ENCODE measurements at places on chromosomes 4 and X.

GRCh38 chrX:97751735-97752134 lies 868.0 kb downstream of the RPA4 start:
- no peak for DNase-seq

DNA sequence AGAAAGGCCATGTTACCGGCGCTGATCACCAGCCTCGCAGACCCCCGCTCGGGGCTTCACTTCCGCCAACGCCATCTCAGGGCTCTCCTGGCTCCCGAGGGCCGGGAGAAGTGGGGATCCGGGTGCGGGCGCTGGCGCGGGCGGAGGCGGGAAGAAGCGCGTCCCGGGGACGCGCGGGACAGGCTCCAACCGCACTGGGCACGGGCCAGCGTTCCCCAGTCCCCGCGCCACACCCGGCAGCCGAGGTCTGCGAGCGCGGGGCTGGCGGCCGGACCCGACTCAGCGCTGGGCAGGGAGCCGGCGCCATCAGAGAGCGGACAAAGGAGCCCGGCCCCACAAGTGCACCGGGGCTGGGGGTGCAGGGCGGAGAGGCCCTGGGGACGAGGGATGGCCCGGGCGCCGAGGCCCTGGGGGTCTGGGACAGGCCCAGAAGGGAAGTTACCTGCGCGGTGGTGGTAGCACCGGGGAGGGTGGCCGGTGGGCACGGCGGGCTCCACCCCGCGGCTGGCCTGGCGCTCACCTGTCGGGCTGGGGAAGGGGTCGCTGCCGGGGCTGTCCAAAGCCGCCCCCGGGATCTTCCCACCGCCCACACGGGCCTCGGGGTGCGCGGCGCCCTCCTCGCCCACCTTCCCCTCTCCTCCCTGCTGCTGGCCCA lies 449 bp downstream of the CTPS2 start:
- peak; percentile 67 for DNase-seq

- peak; percentile 72 for DNase-seq
These were observed 844.2 kb downstream of the RAPGEF2 start for GRCh38 chr4:159946983-159947615.

GRCh38 chrX:70049925-70050324 lies at the start of gene AWAT2:
Gene AWAT2 (minus strand): TSS chrX:70049938. CDS start chrX:70049932, 6 bp downstream.
- DNase-seq, result no peak

DNA sequence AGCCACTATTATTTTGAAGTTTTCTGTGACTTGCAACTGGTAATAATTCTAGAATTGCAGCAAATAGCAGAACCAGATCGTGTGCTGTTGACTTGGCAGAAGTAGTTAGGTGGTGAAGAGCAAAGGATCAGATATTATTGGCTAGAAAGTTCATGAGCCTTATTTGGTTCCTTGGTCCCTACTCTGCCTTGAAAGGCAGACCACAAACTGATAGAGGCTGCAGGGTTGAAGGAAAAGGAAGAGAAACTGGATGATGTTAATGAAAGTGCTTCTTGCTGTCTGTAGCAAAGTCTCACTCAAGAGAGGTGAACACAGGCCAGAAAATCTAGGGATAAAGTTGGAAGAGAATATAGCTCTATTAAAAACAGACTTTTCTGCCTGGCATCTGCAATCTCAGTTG lies 41.2 kb upstream of the RNF150 start:
- no peak for DNase-seq

GRCh38 chr4:121714548-121714947 lies 17.8 kb upstream of the ANXA5 start:
- no peak for DNase-seq

DNA sequence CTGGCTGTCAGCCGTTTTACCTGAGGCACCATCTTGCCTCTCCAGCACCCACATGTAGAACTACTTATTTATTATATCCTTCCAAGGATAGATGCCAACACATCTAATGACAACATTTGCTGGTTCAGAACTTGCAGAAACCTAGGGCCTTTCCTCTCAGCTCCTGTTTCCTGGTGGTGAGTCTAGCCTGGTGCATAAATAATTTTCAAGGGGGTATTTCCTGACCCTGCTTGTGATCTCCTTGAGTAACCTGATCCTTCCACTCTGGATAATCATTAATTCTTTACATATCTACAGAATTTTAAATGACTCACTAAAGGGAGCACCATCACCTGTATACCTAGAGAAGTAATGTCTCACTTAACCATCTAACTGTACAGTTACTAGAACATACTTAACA lies 153.4 kb downstream of the PPARGC1A start:
- no peak for DNase-seq

DNA sequence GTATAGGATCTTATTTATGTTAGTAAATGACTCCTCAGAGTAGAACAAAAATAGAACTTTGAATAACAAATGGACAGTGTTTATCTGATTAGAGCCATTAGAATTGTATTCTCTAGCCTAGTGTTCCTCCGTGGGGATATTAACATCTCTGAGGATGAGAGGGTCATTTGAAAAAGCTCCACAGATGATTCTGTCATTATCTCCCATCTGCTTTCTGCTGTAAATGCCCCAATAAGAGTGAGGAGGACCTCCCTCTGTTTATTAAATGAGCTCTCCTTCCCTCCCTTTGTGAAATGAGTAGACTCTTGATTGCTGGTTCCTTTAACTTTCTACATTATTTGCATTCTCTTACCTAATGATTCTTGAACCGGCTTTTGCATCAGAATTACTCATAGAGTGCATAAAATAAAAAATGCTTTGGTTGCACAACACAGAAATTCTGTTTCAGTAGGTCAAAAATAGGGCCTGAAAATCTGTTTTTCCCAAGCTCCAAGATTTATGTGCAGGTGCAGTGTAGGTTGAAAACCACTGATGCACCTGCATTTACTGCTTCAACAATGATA lies 18.0 kb downstream of the GC start:
- DNase-seq, result no peak

GRCh38 chr4:54678826-54679225 lies 21.1 kb downstream of the KIT start:
- no peak for DNase-seq

DNA sequence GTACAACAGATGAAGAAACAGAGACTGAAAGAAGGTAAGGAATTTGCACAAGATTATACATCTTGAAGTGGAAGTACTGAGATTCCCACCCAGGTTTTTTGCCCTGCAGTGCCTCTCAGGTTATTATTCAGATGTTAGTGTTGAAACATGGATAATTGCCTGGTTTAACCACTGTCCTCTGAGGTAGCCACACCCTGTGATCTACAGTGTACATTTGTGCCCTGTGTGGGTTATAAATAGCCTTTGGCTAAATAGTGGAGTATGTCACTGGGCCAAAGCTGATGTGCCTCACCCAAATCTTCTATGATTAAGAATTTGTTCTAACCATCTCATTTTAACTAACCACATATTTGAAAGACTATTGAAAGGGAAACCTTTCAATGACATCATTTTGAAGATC lies 5.4 kb upstream of the ASB5 start:
- no peak for DNase-seq

DNA sequence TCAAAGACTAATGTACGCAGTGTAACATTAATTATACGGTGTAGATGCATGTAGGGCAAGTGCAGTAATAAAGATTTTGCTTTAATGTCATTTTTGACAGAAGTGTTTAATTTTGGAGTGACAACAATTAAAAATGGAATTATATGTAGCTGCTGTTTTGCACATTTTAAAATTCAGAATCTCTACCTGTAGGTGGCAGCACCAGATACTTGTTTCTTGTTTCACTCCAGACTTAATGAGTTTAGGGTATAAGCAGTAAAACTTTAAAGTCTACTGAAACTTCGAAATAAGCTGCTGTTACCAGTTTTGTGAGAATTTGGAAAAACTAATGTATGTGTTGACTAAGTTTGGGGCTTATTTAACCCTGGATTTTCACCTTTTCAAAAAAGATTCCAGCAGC lies 144.9 kb downstream of the POLA1 start:
- DNase-seq, result no peak

- DNase-seq, result peak; percentile 27
These were observed at the start of gene CPLX1 for GRCh38 chr4:825971-826330. Gene CPLX1 (minus strand): TSS chr4:826129. CDS start chr4:824522, 1,607 bp downstream.

DNA sequence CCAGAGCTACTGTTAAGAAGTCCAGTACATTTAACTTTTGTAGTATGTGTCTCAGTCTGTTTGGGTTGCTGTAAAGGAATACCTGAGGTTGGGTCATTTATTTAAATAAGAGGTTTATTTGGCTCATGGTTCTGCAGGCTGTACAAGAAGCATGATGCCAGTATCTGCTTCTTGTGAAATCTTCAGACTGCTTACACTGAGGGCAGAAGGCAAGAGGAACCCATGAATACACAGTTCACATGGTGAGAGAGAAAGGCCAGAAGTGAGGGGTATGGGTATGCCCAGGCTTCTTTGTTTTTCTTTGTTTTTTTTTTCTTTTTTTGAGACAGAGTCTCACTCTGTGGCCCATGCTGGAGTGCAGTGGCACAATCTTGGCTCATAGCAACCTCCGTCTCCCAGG lies 6.0 kb upstream of the CISD2 start:
- no peak for DNase-seq

DNA sequence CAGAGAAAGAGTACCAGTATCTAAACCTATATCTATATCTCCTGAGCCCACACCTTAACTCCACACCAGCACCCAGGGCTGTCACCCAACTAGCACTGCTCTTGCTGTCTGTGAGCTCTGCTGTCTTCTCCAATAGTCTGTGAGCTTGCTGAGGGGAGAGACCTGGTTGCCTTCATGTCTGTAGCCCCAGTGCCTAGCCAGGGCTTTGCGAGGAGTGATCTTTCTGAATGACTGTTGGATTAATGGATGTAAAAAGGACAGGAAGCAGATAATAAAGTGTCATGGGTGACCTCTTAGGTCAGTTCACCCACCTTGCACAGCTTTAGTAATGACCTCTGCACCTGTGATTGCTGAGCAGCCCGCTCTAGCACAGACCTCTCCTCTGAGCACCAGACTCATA lies 30.5 kb downstream of the CNGA2 start:
- DNase-seq, result no peak

DNA sequence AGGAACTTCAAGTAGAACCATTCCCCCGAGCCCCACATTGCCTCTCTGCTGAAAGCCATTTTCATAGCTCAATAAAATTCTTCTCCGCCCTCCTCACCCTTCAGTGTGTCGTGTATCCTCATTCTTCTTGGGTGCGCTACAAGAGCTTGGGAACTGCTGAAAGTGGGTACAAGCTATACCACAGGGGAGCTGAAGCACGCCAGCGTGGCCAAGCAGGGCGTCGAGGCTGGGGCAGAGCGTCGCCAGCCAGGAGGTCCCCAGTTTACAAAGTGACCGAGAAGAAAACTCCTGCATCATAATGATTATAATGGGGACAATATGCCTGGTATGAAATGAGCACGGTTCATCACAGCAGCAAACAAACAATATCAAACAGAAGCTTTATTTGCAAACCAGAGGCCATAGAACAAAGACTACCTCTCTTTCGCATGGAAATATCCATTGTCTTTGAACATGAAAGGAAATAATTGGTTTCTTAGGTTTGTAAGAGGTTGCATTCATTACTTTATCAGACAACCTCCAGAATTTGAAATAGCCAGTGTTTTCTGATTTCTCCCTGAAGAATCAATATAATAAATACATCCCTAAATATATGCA lies 34.3 kb downstream of the RELL1 start:
- no peak for DNase-seq

DNA sequence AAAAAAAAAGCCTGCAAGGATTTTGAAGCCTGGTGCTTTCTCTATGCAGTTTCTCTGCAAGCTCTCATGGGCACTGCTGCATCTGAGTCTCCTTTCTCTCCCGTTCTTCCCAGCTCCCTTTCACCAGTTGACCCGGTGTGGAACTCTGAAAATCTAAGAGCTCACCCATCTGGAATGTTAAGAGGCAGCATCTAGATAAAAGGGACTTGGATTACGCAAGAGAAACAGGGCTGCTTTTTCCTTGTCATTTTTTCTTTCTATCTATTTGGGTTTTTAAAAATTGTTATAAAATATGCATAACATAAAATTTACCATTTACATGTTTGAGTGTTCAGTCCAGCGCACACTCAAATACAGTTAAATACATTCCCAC lies 95.2 kb upstream of the RPS6KA3 start:
- DNase-seq, result no peak

- no peak for DNase-seq
These were observed 87.0 kb downstream of the SYNPO2 start for GRCh38 chr4:118975449-118976192.

DNA sequence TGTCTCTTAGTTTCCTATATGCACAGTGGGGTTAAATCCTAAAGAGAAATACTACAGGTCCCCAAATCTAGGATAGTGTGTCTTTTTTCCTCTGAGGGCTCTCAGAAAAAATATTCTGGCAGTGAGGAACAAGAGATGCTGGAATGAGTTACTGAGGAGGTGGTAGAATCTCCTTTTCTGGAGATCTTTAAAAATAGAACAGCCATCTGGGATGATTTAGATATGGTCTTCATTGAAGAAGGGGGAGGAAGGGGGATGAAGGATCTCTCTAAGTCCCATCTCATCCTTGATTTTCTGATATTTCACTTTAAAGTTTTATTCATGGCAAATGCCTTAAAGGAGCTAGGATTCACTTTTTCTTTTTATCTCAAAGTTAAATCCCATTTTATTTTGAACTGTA lies 235.0 kb downstream of the MAML3 start:
- no peak for DNase-seq

GRCh38 chr4:138410266-138410665 lies 168.1 kb upstream of the SLC7A11 start:
- no peak for DNase-seq

- DNase-seq, result no peak
These were observed 48.2 kb downstream of the RBM47 start for GRCh38 chr4:40581254-40582140.

DNA sequence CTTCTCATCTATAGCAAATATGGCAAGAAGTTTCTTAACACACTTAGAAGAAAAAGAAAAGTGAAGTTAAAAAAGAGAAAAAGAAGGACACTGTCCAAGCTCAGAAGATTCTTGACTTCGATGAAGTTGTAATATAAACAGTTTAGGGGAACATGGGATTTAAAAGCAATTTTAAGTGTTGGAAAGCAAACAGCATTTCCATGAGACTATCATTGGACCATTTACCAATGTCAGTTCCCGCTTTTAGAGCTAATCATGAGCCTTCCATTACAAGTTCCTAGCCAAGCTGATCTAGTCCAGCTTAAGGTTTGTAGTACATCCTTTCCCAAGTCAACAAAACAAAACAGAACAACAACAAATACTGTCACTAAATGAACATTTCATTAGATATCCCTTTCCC lies 45.1 kb upstream of the FGF2 start:
- no peak for DNase-seq

GRCh38 chr4:21742326-21742725 lies 206.2 kb downstream of the KCNIP4 start:
- DNase-seq, result no peak

- peak; percentile 61 for DNase-seq
These were observed 716 bp downstream of the KIT start for GRCh38 chr4:54658252-54659093.

GRCh38 chr4:181821039-181822004 lies 421.9 kb upstream of the TENM3 start:
- DNase-seq, result peak; percentile 22
